D721Med (cell line): ENCODE measurements at places on chromosomes 5 and 9.

DNA sequence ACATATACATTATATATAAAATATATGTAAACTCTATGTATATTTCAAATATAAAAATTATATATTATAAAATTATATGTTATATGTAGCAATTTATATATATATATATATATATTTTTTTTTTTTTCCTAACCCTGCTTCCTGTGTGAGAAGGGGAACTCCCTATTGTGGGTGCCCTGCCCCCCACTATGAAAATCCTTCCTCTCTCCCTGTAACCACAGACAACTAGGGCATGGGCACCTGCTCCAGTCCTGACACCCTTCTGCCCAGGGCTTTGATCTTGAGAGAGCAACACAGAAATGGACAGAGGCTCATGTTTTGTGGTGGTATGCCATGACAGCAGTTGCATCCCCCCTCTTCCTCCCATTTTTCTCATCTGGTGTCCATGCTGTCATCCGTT, 148.7 kb upstream of the IL12B start:
- no peak for DNase-seq

DNA sequence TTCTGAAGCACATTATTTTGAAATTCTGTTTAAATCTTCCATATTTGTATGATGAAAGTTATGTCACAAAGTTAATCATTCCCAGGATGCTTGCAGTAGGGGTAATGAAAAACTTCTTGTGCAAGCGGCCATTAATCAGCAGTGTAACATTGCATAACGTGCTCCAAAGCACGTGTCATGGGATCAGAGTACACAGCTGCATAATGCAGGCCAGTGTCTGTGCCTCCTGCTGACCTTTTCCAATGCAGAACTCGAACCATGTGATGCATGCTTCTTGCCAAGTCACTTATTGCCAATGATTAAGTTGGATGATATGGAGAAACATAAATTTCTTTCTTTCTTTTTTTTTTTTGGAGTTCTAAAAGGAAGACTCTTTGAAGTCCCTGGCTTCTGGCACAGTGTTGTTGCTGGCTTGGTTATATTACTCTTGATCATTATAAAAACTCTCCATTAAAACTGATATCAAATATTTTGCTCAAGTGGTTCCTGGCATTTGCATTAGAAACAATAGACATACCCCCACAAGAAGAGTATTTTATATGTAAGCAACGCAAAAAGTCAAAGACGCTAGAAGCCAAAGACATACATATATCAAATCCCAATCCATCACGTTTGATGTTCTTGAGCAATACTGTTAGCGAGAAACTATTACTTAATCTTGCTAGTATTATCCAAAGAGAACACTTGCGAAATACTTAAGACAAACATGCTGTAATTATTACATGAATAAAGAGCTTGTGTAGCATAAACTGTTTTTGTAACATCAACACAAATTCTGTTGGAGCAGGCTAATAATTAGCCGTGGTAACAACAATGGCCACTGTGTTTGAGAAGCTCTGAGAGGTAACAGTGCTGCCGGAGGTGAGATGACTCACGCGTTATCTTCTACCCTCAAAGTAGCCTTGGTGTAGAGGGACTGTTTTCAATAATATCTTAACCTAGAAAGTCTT, 164.2 kb downstream of the AUH start:
- DNase-seq = no peak

DNA sequence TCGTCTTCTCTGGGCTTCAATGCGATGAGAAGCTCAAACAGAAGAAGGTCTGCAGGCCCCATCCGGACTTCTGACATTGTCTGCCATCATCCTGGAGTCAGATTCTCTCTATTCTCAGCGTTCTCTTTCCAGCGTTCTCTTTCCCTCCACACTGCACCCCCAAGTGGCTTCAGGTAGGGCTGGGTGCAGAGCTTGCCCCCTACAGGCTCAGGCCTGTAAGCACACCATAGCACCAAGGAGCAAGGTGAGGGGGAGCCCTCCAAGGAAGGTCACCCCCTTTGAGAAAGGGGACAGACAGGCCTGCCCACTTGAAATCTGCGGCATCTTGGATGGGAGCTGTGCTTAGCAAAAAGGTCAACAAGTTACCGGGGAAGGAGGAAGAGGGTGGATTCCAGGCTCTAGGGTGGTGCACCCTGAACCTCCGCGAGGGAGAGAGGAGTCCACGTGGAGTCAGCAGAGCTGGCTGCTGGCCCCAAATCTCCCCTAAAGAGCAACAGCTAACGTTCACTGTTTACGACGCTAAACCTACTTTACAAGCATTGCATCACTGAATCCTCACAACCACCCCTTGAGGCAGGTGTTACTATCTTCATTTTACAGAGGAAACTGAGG, 27.5 kb downstream of the GPX3 start:
- DNase-seq = no peak

DNA sequence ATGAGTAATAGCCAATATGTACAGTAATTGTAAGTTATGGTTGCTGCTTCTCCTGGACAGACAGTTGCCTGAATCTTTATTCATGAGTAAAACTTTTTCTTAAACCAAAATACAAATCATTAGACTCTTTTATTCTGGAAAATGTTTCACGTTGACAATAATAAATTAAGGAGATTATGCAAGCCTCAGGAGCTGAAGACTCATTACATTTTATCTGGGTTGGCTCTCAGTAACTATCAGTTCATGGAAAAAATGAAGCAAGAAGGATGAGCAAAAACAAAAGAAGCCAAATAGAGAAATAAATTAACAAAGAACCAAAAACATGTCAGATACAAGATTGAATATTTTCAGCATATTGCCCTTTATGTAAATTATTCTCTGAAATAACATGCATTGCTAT, 88.9 kb upstream of the PRR16 start:
- no peak for DNase-seq

DNA sequence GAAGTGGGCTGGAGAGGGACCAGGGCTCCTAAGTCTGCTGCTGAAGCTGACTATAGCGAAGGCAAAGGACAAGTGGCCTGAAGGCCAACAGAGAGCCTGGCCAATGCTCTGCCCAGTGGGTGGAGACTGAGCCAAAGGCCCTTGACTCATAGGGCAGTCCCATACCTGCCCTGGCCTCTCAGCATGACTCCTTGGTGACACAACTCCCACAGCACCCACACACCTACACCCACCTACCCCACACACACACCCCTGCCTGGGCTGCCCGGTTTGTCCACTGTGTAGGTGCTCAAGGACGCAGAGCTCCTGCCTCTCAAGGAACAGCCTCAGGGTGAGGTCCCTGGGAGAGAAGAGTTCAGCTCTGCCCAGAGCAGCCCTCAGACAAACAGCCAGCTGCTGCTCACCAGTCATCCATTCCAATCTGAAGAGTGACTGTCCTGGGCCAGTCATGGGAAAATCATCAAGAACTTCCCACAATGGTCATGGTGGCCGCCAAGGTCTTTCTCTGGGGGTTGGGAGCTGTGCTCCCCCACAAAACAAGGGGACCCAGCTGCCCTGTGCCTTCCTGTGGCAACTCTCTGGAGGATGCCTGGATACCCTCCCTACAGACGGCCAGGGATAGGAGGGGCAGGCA, 5.0 kb downstream of the TNIP1 start:
- no peak for DNase-seq

GRCh38 chr5:147436596-147436995, 73.3 kb downstream of the DPYSL3 start:
- DNase-seq = no peak

GRCh38 chr5:96483878-96484277, 50.8 kb upstream of the PCSK1 start:
- no peak for DNase-seq

DNA sequence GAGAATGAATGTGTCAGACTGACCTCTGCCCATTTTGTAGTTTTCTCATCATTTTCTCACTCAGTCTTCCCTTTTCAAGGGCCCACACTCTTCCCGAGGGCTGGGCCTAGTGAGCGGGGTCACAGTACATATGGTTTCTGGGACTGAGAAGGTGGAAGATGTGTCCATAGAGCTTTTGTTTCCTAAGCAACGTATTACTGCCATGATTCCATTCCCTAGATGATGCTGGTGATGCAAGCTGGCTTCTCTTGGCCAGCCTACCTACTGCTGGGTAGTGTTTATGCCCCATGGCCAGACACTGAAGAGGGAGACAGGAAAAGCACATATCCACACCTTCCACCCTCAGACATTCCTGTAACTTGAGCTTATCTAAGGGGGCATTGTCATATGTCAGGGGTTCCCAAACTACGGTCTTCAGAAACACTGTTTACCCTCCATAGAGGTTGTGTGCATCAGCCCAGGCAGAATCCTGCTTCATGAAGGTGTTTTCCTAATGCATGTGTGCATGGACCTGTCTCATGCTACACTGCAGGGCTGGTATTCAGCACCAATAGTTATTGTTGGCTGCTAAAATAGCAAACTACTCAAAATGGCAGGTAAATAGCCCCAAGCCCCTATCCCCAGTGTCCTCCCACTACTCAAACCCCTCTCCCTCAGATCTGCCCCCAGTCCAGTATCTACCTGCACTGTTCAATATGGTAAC, 9.5 kb downstream of the IRF1 start:
- DNase-seq = no peak

DNA sequence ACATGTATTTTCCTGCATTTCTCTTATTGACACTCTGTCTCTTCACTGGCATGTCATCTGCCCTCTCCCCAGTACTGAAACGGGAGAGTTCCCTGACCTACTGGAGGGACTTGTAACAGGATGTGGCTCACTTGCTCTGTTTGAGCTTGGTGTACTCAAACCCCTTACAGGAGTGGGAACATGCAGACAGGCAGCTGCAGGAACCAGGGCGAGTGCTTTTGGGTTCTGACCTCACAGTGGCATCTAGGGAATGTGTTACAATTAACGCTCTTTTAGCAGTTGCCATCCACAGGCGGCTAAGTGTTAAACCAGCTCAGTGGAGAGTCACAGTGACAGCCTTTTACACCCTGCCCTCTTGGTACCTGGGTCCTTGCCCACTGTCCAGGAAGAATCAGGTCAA, 300.3 kb upstream of the GRAMD2B start:
- no peak for DNase-seq

DNA sequence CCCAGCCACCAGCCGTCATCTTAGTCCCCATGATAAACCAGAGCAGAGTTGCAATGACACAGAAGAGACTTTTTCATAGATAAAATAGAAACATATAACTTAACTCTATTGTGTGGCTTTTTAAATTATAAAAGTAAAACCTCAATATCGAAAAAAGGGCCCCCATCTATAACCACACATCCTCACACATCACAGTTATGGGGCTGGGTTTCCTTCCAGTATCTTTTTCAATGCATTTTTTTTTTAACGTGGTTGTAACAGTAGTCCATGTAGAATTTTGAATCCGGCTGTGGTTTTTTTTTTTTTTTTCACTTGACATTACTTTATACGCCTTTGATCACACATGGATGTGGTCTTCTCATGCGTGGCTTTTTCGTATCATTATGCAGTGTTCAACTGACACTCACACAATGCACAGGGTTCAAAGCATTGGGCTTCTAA, 77.4 kb downstream of the CFAP77 start:
- no peak for DNase-seq

DNA sequence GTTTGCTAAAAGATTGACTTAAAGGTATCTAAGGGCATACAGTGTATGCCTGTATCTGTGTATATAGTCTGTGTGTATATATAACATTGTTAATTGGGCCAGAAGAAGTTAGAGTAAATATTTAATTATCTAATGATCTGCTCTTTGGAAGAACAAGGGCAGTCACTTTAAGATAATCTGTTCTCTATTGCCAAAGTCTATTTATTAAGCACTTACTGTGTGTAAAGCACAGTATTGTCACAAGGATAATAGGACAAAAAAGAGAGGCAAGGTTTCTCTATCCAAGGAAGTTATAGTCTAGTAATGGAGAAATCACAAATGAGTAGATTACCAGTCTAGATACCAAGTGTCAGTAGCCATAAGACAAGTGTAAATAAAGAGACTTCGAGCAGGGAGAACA, 51.5 kb downstream of the SV2C start:
- DNase-seq = no peak

GRCh38 chr5:176381979-176382378, 6.4 kb downstream of the NOP16 start:
- no peak for DNase-seq

DNA sequence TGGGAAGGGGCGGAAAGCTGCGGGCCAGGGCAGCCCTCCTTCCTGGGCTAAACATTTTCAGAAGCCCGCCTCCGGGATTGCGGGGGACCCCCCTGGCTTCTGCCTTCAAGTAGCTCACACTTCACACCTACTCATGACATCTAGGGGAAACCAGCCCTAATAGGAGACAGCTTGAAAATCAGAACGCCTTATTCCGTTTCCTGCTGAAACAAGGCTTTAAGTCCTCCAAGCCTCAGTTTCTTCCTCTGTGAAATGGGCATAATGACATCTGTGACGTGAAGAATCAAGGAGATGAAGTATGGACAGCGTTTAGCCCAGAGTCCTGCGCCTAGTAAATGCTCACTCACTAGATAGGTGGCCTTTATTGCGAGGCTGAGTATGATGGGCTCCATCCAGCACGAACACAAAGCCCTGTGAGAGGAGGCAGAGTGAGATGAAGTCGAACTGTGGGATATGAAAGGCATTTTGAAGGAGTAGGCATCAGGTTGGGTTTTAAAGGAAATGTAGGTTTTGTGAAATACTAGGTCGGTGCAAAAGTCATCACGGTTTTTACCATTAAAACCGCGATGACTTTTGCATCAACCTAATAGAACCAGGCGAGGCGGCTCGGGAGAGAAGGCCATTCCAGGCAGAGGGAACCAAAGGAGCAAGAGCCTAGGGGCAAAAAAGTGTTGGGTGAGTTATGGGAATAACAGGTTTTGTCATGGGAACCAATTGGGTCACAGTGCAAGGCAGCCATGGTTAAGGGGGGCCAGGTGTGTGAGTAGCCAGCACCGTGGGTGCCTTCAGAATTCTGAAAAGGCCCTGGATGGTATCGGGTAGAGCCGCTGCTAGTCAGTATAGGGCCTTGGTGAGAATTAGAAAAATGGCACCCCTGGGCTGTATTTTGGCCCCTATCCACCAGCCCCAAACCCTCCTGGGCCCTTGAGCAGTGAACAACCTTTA, 1.0 kb upstream of the TSC1 start:
- DNase-seq = no peak

DNA sequence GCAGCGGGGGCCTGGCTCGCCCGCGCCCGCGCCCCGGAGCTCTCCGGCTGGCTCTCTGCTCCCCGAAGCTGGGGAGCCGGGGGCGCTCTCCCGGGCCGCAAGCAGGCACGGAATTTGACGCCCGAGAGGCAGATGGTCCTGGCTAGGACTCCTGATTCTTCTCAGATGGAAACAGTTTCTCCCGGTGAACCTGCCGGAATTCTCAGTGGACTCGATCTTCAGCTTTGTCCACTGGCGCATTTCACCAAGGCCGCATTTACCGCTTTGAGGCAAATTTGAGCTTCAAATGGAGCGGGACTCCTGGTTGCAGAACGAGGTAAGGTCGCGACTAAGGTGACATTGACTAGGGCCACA, 305.7 kb upstream of the KCNN2 start:
- DNase-seq = no peak

- DNase-seq = no peak
Measured at GRCh38 chr5:83889971-83890745, 169.5 kb upstream of the HAPLN1 start.

- no peak for DNase-seq
Measured at GRCh38 chr5:103424026-103424425, 138.6 kb downstream of the NUDT12 start.

- no peak for DNase-seq
Measured at GRCh38 chr9:121395558-121395957, 25.5 kb upstream of the STOM start.

GRCh38 chr5:32461441-32462120, 17.0 kb upstream of the ZFR start:
- DNase-seq = no peak

GRCh38 chr9:120892748-120893610, 16.0 kb upstream of the PHF19 start:
- no peak for DNase-seq

GRCh38 chr5:50749873-50750272, 83.4 kb downstream of the PARP8 start:
- no peak for DNase-seq
